ENCODE measurements at places on chromosomes 2 and 18.

DNA sequence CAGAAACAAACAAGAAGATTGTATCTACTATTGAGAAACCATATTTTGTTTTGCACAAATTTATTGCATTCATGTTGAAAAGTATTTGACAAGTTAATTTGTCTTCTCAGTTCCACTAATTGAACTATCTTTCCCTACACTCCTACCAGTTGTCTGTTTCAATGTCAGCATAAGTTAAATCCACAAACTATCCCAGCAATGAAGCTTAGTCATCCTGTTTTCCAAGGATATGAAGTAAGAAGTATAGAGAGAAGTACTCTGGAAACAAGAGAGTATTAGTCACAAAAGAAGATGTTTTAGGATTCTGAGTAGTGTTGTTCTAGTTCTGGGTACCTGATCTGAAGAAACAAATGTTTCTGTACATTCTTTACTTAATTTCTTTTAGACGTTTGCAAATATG, 261.6 kb upstream of the ZNF804A start:
- DNase-seq = no peak

GRCh38 chr18:34864836-34865497, 154.9 kb downstream of the DTNA start:
- no peak for DNase-seq

GRCh38 chr2:8886202-8886518, 48.7 kb upstream of the KIDINS220 start:
- no peak for DNase-seq

DNA sequence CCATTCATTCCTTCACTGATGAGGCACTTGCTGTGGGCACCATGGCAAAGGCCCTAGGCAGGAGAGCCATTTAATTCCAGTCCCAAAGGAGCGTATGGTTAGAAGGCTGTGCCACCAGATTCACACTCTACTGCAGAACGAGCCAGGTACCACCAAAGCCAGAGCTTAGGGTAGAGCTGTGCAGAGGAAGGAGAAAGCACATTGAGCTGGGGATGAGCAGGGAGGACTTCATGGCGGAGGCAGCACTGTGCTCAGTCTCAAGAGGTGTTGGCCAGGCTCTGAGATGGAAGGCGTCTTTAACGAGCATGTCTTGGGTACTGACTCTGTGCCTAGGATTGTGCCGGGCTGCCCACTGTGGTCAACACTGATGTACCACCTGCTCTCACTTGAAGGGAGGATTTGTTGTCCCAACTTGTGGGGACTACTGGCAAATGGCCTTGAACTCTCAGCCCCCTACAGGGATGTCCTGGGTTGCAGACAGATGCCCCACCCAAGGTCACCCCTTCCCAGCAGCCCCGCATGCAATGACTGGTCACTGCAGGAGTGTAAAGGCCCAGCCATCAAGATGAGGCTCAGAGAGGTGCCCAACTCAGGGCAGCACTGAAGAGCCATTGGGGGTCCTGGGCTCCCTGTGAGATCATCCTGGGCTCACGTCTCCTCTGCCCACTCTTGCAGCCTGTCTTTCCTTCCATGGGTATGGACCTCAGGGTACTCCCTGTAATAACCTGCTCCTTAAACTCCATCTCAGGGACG, 251.4 kb downstream of the GLI2 start:
- DNase-seq = no peak

GRCh38 chr2:158796652-158797051, 1.5 kb downstream of the DAPL1 start:
- DNase-seq = no peak

DNA sequence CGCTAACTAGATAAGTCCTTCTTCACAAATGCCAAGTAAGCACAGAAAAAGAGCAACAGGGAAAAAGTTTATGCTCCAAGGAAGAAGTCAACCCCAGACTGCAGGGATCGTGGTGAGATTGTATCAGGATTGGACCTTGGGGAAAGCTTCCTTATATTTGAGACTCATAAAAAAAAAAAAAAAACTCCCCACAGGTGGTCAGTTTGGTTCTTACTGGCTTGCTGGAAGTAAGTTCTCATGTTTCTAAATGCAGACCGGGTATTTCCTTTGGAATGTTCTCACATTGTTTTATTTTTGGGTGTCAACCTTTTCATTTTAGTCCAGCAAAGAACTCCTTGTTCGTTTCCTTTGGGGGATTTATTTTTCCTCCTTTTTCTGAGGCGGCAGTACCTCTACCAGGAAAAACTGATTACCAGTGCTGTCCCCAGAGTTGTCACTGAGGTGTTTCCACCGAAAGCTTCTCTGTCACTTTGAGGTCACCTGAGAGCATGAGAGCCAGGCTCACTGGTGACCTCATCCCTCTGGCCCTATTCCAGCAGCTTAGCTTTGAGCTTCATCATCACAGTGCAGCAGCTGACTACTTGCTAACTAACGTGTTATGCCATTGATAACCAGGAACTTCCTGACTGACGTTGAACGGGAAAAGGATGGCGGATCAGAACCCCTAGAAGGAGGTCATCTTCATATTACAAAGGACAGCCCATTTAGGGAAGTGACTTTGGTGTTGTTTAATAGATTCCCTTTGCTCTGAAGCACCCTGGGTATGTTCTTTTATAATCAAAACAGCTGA, 16.8 kb upstream of the ATP8B1 start:
- DNase-seq = no peak

DNA sequence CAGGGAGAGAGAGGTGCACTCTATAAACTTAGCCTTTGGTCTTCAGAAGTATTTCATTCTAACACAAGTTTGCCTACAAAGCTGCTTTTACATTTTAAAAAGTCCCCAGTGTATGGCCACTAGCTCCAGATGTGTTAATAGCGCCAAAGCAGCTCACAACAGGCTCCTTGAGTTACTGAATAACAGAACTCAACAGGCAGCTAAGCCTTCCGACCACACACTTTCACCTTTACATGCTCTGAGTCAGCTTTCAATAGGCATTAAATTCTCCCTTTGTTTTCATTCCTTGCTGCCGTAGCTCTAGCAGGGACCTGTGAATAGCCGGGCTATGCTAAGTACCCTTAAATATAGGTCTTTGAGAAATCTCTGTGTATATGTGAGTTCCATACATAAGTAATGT, 262.8 kb upstream of the PARD3B start:
- DNase-seq = no peak

DNA sequence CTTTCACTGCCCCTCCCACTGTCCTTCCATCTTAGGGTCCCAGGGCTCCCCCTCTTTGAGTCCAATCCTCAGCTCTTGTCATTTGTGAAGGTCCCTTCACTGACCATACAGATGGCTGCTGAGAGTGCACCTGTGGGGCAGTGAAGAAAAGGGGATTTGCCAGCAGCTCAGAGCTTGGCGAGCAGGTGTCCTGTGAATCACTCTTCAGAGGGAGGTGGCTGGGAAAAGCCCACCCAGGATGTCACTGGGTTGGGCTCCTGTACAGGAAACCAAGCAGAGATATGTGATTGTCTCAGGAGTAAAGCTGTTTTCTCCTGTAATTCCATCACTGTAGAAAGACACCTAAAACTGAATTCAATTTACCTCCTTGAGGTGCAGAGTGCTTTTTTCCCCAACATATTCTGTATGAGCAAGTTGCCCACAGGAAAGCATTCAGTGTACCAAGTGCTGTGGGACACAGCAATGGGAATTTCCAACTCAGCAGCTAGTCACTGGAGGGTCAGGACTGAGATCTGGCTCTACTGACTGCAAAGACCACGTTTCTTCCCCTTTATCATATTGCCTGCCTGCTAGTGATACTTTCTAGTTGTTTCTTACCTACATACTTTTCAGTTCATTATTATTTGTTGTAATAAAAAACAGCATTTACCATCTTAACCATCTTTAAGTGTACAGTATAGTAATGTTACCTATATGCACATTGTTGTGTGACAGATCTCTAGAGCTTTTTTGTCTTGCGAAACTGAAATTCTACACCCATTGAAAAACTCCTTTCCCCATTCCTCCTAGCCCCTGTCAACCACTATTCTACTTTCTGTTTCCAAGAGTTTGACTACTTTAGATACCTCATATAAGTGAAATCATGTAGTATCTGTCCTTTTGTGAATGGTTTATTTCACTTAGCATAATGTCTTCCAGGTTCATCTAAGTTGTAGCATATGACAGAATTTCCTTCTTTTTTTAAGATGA, 239.1 kb downstream of the TSN start:
- no peak for DNase-seq

DNA sequence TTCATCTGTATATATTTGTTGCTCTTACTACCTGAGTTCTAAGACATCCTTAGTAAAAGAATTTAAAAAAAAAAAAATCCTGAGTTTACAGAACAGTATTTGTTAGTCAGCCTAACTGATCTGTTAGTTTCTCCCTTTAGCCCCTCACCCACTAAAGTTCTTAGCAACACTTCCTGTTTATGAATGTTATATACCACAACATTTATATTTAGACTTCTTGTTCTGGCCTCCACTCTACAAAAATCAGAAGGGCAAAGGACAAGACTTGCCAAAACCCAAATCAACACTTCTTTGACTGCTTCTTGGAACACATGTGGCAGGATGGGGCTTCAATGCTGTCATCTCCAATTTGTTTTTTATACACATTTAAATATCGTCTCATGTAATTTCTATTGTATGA, 71.1 kb downstream of the MGAT5 start:
- DNase-seq = no peak

- DNase-seq = no peak
Measured at GRCh38 chr18:9661564-9661963, 46.5 kb upstream of the RAB31 start.

DNA sequence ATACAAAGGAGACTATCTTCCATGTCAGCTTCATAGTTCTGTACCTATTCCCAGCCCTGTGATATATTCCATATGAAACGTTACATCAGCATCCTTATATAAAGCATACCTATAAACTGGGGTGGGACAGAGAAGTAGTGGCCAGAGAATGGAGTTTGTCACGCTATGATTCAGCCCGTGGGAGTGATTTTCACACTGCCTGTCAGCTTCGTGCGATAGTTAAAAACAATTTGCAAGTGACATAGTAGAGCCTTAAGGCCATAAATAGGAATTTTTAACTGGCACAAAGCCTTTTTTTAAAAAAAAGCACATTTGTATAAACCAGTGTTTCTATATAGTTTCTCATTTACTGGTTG, 30.2 kb downstream of the PKP4 start:
- DNase-seq = no peak

- DNase-seq = no peak
Measured at GRCh38 chr18:59155153-59155552, 15.5 kb downstream of the SEC11C start.

- DNase-seq = no peak
Measured at GRCh38 chr18:45157576-45157975, 457.7 kb upstream of the SLC14A2 start.

DNA sequence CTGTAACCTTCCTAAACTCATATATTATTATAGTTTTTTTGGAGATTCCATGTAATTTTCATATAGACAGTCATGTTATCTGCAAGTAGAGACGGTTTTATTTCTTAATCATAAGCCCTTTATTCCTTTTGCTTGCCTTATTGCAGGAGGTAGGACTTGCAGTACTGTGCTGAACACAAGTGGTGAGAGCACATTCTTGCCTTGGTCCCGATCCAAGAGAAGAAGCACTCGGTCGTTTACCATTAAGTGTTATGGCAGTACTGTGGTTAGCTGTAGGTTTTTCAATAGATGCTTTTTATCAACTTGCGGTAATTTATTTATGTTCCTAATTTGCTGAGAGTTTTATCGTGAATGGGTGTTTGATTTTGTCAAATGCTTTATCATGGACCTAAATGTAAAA, 305.7 kb downstream of the DYSF start:
- no peak for DNase-seq

GRCh38 chr2:172664766-172665165, 70.9 kb upstream of the RAPGEF4 start:
- DNase-seq = no peak

- no peak for DNase-seq
Measured at GRCh38 chr2:175441181-175441761, 259.8 kb upstream of the ATP5MC3 start.

GRCh38 chr18:27110319-27110718, 74.8 kb downstream of the CHST9 start:
- no peak for DNase-seq

GRCh38 chr2:95526360-95527341, 42.1 kb upstream of the TRIM43B start:
- peak; percentile 11 for DNase-seq

DNA sequence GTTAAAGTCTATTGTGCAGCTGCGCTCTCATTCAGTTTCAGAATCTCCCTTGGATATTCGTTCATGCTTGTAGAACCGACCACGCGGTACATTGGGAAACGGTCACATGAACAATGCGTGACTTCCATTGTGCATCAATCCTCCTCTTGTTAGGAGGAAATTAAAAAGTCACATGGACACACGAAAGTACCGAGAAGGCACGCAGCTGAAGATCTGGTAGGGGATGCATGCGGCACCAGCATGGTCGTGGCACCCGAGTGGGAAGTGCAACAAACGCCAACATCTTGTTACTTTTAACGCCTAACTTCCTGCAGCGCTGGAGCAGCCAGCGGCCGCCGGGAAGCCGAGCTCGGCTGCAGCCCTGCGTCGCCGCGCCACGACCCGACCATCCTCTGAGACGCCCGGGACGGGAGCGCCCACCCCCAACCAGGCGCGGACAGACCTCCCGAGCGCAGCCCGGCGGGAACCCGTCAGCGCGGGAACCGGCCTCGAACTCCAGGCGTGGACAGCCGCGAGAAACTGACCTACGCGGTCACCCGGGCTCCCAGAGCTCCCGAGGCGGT, 412 bp downstream of the OSBPL1A start:
- no peak for DNase-seq

DNA sequence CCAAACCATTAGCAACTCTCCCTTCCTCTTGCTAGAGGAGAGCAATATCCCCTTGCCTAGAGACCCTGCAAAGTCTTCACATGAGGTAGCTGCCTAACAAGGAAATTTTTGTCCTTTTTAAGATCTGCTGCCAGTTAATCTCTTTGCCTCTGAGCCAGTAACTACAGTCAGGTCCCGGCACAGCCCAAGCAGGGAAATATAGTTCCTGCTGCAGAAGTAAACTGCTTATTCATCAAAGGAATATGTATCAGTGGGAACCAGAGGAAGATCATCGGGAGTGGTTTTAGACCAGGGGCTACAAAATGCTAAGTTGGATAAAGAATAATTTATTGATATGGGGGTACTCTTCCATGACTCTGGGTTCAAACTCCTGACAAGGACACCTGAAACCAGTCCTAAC, 30.6 kb downstream of the CACNB4 start:
- DNase-seq = no peak

DNA sequence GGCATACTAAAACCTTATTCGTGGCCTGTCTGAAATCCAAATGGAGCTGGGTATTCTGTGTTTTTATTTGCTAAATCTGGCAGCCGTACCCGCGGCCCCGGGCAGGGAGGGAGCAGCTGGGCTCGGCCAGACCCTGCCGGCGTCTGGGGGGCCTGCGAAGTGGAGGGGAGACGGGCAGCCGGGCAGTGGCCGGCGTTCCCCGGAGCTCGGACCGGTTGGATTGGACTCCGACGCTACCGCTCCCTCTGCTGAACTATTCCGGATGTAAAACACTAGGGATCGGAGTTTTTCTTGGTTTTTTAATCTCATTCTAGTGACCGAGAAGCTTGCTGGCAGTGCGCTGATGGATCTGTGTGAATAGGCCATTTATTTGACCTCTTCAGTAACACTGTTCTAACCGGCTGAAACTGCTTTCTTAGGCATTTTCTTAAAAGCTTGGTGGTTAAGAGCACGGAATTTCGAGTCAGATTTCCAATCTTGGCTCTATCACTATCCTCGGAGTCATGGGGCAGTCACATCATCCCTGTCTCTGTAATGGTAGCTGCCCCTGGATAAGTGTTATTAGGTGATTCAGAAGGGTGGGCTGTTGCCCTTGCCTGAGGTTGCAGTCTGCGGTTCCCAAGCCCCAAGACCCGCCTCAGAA, 694 bp downstream of the UNC50 start:
- DNase-seq = no peak

GRCh38 chr2:17441055-17441771, 77.0 kb downstream of the RAD51AP2 start:
- DNase-seq = no peak

GRCh38 chr18:36745219-36745975, 83.4 kb downstream of the TPGS2 start:
- no peak for DNase-seq

All from T-helper 22 cell (primary cell).